ENCODE measurements at places on chromosomes 1 and 21.

DNA sequence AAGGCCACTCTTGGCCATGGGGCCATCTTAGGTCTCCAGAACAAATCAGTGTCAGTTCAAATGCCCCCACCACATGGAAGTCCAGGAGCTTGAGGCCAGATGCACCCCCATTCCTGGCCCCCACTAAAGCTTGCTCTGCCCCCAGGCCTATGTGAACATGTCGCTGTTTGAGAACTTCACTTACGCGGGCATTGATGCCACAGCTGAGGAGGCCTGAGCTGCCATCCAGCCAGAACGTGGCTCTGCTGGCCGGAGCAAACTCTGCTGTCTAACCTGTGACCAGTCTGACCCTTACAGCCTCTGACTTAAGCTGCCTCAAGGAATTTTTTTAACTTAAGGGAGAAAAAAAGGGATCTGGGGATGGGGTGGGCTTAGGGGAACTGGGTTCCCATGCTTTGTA, 15.1 kb upstream of the MPL start:
- DNase-seq: no peak

- no peak for DNase-seq
Measured at GRCh38 chr1:64363111-64363510, 106.8 kb upstream of the CACHD1 start.

DNA sequence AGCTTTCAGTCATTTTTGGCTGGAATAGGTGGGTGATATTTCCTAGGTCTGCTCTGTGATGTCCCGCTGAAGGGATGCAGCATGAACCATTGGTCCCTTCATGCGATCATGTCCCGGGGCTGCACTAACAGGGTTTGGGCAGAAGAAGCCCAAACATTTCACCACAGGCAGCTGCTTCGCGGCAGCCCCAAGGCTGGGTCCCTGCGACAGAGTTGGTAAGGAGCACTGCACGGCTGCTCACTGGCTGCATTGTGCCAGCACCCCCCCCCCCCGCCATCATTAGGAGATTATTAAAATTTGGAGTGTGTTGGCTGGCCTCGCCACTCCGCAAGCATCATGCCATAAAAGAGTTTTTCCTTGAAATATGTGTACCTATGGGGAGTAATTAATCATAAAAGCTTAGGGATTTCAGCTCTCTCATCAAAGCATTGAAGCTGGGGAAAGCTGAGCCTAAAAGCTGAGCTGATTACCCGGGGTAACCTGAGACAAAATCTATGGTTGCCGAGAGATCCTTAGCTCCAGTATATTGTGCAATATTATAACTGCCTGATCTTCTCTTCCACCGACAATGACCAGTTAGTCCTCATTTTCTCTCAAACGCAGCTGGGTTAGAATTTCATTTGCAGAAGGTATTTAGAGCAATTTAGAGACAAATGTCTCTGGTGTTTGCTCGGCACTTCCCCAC, 62.5 kb downstream of the PEX14 start:
- DNase-seq: no peak

DNA sequence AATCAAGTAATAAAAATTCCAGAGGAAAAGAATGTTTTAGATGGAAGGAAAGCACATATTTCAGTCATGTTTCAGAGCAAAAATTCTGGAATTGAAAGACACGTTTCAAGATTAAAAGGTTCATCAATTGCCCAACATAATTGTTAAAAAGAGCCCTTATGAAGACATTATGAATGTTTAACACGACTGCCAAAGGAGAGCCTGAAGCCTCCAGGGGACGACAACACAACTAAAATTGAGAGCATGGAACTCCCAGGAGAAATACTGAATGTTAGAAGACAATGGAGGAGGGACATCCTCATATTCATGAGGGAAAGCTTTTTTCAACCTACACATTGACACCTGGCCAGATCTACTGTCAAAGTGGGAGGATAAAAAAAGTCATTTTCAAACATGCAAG, 16.0 kb downstream of the OR2T11 start:
- DNase-seq: peak; percentile 46

DNA sequence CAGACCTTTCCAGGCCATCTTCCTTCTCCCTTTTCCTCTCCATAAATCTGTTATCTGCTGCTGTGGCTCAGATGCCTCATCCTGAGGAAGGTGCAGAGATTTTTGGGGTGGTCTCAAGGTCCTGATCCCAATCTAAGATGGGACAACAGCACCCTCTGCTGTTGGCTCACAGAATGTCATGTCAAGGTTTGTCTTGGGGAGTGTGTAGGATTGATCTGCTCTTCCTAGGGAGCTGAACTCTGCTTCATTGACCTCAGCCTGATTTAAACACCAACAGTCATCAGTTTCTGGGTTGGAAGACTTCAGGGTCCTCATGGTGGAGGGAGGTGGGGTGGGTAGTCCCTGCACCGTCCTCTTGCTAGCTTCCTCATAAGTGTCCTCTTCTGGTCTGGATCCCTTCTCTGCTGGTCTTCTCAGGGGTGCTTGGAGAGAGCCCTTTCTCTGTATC, 62.8 kb upstream of the LAX1 start:
- peak; percentile 51 for DNase-seq

- DNase-seq: no peak
Measured at GRCh38 chr1:3270403-3271245, 183.8 kb upstream of the ARHGEF16 start.

- peak; percentile 94 for DNase-seq
Measured at GRCh38 chr1:114353262-114353661, 157.7 kb downstream of the TRIM33 start.

- DNase-seq: no peak
Measured at GRCh38 chr1:227607336-227607898, 44.1 kb downstream of the ZNF678 start.

GRCh38 chr1:207823880-207824566, 72.2 kb downstream of the CD46 start:
- DNase-seq: peak; percentile 11

DNA sequence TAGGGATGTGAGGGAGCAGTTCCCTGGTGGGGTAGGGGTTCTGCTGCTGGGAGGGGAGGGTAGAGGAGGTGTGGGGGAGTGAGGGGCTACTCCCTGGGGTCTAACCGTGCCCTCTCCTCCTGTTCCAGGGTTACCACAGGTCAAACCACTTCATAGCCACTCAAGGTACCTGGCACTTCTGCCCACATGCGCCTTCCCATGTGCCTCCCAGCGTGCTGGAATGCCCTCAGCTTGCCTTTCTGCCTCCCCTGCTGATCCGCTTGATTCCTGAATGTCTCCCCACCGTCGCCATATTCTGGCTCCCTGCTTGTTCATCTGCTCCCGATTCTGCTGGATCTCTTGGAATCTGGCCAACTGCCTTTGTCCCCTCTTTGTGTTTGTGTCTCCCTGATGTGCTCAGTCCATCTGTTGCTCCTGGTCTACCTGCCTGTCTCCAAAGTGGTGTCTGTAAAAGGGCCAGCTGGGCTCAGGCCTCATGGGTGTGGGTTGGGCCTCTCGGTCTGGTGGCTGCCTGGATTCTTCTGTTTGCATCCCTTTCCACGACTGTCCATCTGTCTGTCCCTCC, 74.4 kb downstream of the PTPRU start:
- DNase-seq: no peak

- DNase-seq: no peak
Measured at GRCh38 chr1:193794239-193794638, 607.8 kb upstream of the B3GALT2 start.

DNA sequence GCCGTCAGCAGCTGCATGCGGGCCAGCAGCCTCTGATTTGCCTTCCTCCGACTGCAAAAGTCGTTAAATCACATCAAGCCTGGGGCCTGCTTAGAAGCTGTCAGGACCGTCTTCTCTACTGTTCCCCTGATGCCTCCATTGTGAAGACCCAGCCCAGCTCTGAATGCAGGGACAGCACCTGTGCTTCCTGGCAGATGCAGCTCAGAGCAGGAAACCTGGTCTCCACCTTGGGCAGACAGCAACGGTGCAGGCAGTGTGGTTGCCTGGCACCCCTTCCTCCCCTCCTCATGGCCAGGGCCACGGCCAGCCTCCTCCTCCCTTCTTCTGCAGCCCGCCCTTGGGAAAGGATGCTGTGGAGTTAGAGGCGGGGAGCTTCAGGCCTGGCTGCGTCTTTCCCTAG, 92.3 kb upstream of the COL6A1 start:
- no peak for DNase-seq

GRCh38 chr1:245110406-245110805, 44.4 kb upstream of the KIF26B start:
- no peak for DNase-seq

DNA sequence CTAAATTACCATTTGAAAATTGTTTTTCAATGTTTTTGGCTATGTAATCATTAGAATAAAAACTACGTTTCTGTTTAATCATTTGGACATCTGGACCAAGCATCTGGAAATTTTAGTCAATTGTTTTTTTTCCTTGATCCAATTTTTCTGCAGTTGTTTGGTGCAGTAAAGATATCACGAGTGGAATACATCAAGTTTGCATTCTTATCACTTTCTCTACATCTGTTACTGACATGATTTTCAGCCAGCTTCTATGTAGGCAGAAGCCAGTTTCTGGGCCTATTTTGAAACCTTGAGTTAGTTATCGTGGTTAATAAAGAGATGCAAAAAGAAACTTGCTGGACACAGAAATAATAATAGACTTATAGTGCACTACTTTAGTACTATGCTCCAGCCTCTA, 277.9 kb upstream of the ADAMTS5 start:
- DNase-seq: no peak

DNA sequence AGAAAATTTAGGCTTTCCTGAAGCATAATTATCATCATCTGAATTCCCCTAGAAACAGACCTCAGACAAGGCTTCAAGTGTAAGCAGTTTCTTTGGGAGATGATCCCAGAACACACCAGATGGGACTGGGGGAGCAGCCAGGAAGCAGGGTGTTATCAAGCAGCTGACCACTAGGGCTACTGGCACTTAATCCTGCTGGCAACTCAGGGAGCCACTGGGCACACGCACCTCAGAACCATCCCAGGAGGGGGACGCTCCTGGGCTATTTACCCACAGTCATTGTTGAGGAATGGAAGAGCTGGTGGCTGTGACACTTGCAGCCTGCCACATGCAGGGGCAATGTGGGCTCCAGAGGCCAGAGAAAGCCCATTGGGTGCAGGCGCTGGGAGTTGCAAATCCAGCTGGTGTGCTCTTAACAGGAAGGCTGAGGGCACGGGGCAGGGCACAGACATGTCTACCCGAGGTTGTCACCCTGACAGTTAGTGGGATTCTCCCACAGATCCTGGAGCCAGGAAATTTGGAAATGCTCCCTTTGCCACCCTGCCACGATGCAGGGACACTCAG, 15.1 kb upstream of the IL22RA1 start:
- DNase-seq: peak; percentile 27

DNA sequence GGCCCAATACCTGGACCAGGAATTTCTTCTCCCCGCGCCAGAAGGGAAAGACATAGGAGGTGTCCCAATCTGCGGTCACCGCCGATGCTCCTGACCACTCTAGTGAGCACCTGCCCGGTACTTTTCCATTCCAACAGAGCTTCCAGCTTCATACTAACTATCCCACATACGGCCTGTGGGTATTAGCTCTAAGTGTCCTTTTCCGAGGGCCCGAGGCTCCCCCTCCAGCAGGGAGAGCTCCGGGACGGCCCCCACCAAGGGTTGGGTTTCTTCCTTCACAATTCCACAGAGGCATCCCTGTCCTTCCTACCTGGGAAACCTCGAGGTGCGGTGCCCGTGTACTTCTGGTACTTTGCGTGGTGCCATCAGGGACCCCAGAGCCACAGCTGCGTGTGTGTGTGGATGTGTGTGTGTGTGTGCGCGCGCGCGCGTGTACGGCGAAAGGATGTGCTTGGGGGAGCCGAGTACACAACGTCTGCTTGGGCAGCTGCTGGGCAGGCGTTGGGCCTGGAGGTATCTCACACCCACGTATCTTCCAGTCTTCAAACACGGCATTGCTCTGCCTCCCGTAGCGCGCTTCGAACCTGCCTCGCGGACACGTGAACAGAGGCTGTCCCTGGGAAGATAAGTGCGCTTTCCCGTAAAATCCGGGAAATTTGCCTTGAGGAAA, 2.4 kb upstream of the SIM2 start:
- DNase-seq: no peak

DNA sequence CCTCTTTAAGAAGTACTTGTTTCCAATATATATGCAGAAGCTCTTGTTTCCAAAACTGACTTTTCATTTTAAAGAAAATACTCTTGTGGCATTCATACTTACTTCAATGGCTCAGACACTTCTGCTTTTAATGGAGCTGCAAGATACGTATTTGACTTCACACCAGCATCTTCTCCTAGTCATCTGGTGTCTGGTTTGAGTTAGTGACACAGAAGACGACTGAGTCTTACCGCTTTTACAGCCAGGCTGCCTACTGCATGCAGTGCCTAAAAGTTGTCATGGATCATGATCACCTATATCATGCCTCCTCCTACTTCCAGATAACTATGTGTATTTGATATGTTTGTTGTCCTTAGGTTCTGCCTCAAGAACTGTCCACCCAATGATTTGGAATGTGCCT, 185.9 kb downstream of the TPR start:
- no peak for DNase-seq

GRCh38 chr1:91502672-91503184, 2.1 kb downstream of the CDC7 start:
- peak; percentile 25 for DNase-seq

DNA sequence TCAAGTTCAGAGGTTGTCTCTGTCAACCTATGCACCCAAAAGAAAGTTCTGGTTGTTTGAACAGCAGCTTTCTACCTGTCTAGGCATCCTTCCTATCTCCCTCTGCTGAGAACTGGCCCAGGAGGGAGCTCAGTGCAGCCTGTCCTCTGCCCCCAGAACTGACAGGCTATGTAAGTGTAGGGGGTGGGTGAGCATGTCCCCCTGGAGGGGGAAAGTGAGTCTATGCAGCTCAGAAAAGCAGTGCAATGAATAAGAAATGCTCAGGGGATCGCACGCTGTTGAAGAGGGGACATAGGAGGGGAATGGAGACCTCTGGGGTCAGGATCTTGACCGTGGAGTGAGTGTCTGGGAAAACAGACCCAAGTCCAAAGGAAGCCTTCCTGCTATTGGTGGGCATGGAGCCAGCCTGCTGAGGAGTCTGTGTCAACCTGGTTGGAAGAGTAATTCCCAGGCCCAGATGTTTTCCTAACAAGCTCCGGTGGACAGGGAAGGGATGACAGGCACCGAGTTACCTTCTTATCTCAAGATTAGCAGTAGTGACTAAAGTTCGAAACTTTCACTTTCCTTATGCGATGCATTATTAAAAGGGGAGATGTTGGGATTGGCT, 26.1 kb upstream of the FHAD1 start:
- DNase-seq: no peak

DNA sequence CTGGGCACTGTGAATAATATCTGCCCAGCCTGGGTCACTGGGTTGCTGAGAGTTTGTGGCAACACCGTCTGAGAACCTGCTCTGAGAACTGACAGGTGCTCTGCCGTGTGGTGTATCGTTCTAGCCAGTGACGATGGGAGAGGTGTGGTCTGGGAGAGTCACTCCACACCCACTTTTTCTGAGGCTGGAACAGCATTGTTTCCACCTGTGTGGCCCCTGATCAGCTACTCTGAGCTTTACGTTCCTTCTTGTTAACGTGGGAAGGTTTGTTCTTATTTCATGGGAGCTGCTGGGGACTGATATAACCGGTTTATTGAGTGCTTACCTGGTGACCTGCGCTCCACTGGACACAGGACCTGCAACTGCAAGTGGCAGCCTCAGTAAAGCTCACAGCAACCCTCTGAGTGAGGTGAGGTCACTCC, 34.8 kb upstream of the TENT5C start:
- DNase-seq: no peak
